CD8-positive, alpha-beta T cell (primary cell): ENCODE measurements at places on chromosomes 2 and 18.

GRCh38 chr18:42872838-42873237 lies 242.6 kb downstream of the RIT2 start:
- no peak for DNase-seq

DNA sequence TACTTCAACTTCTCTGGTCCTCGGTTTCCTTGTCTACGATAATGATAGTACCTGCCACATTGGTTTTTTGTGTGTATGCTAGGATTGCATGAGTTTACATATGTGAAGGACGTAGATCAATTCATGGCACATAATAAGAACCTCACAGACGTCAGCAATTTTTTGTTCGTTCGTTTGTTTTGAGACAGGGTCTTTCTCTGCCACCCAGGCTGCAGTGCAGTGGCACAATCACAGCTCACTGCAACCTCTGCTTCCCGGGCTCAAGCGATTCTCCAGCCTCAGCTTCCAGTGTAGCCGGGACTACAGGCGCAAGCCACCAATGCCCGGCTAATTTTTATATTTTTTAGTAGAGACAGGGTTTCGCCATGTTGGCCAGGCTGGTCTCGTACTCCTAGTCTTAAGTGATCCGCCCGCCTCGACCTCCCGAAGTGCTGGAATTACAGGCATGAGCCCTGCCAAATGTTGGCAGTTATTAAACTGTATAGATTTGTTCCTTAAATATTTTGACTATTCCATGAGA lies 756 bp upstream of the SLC35F5 start:
- no peak for DNase-seq

DNA sequence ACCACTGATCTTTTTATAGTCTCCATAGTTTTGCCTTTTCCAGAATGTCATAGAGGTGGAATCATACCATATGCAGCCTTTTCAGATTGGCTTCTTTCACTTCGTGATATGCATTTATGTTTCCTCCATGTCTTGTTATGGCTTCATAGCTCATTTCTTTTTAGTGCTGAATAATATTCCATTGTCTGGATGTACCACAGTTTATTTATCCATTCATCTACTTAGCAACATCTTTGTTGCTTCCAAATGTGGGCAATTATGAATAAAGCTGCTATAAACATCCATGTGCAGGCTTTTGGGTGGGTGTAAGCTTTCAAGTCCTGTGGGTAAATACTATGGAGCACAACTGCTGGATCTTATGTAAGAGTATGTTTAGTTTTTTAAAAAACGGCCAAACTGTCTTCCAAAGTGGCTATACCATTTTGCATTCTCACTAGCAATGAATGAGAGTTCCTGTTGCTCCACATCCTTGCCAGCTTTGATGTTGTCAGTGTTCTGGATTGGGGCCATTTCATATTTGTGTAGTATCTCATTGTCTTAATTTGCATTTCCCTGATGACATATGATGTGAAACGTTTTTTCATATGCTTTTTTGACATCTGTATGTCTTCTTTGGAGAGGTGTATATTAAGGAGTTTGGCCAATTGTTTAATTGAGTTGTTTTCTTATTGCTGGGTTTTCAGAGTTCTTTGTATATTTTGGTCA lies 20.6 kb downstream of the STPG4 start:
- DNase-seq, result no peak

DNA sequence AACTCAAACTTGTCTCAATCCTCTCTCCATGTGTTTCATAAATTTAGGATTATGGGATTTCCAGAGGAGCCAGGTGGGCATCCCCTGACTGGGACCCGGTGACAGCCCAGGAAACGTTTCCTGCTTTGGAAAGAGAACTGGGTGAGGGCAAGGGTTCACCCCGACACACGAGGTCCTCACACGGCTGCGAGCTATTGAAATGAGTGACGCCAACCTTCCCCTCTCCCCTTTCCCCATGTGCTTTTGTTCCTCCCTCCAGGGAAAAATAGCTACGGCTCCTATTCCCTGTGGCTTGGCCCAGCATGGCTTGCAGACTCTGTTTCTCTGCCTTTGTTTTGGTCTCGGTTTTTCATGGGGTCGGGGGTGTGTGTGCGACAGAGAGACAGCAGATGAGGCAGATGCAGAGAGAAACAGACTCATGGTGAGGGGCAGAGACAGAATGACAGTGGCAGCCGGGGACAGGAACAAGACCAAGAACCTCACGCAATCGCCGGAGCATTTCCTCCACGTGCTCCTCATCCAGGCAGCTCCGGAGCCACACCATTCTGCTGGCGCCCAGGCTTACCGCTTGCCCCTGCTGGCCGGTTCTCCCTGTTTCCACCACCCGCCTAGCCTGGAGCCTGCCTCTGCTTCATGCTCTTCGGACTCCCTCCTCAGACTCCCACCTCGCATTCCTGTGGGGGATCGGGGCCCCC lies 238.5 kb downstream of the DYSF start:
- no peak for DNase-seq

DNA sequence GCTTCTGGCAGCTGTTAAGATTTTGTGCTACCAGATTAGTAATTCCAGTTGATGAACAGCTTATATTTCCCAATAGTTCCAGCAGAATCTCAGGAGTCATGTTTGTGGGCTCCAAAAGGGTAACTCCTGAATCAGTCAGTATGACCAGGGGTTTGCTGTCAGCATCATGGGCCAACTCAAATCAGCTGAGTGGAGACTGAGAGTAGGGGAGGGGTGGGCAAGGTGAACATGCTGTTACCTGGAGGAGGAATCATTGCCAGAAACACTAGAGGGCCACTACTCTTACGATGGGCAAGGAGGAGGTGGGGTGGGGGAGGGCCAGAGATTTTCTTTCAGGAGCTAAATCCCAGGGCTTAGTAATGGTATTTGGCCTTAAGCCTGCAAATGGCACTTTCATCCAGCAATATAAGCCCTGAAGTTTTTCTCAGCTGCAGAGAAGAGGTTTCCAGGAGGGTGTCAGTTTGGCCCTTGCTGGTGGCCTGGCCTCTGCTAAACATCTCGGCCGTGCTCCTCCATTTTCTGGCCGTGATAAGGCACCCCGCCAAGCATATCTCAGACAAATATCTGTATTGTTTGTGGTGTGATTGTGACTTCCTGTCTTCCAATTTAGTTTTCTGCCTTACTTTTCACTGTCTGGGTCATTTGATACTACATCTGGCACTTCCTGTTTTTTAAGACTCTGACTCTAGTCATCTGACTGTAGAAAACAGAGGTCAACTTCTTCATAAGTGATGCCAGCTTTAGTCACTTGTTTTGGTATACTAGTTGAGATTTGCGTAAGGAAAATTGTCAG lies 120.5 kb upstream of the CXCR4 start:
- DNase-seq, result peak; percentile 89

DNA sequence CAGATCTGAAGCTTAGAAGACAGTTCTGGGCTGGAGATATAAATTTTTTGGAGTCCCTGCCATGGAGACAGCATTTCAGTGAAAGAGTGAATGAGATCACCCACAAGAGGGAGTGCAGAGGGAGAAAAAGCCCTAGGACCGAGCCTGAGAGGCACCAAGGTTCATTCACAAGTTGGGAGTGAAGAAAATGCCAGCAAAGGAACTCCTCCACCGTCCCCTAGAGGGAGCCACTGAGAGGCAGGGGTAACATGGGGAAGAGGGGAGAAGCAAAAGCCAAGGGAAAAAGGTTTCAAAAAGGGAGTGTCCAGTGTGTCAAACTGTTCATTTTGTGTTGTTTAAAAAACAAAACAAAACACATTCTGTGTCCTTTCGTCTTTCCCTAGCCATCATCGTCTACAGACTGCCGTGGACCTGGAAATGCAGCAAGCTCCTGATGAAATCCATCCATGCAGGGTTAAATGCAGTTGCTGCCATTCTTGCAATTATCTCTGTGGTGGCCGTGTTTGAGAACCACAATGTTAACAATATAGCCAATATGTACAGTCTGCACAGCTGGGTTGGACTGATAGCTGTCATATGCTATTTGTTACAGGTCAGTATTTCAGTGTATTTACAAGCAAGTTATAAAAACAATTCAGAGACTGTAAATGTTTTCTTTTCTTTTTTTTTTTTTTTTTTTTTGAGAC lies 19.1 kb downstream of the CYBRD1 start:
- no peak for DNase-seq

DNA sequence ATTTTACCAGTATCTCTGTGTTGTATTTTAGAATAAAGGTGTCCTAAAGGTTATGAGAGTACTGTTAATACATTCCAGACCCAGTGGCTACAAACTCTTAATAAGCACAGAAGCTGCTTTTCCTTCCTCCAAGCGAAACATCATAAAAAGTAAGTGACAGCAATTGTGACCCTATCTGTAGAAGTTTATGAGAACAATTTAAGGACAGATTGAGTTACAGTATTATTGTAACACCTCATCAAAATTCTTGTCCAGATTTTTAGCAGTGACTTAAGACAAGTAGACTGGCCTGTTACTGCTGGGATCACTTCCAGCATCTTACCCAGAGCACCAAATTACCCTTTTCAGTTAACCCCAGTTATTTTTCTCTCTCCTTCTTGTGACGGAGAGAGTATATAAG lies 154.6 kb downstream of the ERBB4 start:
- no peak for DNase-seq
